Activated naive CD8-positive, alpha-beta T cell treated with anti-CD3 and anti-CD28 coated beads for 36 hours (primary cell): ENCODE measurements at places on chromosomes 7 and 10.
A peak's percentile ranks its signal among the peaks of the same experiment; 100 is the strongest.

GRCh38 chr10:72285972-72286521 is 12.3 kb downstream of the DDIT4 start:
- no peak for DNase-seq

- peak; percentile 61 for DNase-seq
These were observed 4.7 kb downstream of the NFE2L3 start for GRCh38 chr7:26156451-26157420.

DNA sequence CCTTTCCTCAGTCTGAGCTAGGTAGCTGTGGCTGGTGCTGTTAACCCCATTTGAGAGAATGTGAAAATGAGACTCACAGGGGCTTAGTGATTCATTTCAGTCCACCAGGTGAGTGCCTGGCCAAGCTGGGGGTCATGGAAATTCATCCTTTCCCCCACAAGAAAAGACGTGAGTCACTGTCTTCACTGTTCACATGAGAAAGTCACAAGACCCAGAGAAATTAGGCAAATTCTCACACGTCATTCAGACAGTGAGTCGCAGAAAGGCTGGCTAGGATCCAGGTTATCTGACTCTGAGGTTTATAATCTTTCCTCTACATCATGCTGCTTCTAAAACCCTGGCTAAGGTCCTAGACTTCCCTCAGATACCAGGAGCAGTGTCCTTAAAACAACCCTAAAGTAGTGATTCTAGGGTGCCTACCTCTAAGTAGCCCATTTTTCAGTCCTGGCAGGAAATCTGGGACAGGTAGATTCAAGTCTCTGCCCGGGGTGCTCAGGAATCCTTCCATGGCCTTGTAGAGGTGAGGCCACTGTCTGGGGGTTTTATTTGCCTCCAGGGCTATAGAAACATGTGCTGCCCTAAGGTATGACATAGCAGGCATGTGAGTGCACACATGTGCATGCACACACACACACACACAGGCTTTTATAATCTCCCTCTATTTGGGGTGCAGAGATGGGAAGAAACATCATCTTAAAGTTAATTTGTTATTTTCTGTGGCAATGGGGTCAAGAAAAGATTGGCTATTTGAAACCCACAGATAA is 427.9 kb upstream of the CELF2 start:
- DNase-seq, result peak; percentile 23

GRCh38 chr10:78947226-78947625 is 121.5 kb upstream of the ZMIZ1 start:
- no peak for DNase-seq

DNA sequence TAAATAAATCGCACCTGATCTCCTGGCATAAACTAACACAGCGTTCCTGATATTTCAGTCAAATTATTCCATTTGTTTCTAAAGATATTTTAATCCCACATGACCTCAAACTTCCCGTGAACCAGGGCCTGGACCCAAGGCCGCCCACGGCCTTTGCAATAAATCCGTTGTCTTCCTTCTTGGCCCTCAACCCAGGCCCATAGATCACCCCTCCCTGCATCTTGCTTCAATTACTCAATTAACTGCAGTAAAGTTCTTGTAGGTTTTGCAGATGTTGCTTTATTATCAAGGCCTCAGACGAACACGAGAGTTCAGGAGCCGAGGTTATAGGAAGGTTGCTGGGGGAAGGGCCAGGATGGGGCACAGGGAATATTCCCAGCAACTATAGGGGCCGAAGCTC is 249.4 kb downstream of the RAB11FIP2 start:
- DNase-seq, result no peak

GRCh38 chr10:67603701-67604100 is 92.3 kb downstream of the CTNNA3 start:
- no peak for DNase-seq

DNA sequence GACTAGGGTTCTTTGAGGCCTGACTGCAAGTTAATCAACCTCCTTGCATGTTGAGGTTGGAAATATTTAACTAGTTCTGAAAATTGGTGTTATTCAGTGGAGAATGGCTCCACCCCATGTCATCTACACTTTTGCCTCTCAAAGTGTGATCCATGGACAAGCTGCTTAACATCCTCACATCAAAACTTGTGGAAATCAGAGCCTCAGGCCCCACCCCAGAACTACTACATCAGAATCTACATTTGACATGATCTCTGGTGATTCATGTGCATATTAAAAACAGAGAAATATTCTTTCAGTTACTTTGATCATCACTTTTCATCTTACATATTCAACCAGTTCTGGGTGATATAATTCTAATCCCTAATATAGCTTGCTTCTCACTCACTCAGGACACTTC is 632.9 kb downstream of the ARL4A start:
- DNase-seq, result no peak

DNA sequence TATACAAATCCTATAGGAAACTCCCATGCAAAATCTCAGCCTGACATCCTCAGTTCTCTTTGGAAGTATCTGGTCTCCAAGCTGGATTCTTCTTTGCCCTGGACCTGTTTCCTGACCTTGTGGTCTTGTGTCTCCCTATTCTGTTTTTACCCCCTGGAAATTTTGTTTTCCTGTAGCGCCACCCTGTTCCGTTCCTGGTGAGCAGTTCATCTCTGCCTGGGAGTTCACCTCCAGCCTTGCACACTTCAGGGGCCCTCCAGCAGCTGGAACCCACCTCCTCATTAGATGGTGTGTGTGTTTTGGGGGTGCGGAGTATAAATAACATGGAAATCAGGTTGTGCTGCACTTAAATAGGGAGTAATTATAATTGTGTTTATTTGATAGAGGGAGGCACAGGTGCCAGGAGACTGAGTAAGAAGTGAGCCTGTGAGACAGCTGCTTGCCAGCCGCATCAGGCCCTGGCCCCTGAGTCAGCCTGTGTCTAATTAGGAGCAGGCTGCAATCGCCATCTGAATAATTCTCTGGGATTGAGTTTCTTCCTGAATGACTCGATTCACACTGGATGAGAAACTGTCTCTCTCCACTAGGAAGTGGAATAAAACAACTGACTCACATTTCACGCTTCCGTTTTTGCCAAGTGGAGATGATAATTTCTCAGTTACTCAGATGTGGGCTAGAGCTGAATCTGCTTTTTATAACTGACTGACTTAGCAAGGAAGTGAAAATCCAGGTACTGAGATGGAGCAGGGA is 69.4 kb upstream of the HECTD2 start:
- no peak for DNase-seq

DNA sequence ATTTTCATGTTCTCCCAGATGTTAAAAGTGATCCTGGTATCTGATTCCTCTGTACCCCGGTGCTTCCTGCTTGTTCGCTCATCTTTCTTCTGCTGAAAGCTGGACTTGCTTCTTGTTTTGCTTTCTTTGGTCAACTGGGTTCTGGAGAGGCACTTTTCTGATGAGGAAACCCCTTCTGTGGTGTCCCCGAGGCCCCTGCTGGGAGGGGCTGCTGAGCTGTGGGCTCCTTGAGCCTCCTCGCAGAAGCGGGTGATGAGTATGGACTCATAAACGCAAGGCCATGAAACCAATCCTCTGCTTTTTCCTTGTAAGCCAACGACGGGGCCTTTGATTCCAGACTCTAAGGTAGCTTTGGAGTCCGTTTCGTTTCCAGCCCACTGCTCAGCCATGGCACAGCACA is 7.8 kb downstream of the WIPI2 start:
- DNase-seq, result no peak

DNA sequence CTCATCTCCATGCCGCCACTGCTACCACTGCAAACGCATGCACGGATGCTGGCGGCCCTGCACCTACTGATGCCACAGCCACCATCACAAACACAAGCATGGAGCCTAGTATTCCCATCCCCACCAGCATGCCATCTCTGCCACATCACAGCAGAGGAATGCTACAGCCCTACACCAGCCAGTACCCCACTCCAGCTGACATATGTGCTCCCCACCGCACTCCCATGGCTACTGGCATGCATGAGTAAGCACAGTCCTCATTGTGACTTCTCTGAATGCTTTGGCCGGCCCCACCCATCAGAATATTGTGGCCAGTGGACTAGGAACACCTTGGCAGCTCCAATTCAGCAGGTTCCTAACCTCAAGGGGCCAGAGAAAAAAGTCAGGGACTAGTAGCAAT is 705.5 kb downstream of the POM121L12 start:
- no peak for DNase-seq

- no peak for DNase-seq
These were observed 18.2 kb upstream of the PRKAG2 start for GRCh38 chr7:151895008-151895630.

DNA sequence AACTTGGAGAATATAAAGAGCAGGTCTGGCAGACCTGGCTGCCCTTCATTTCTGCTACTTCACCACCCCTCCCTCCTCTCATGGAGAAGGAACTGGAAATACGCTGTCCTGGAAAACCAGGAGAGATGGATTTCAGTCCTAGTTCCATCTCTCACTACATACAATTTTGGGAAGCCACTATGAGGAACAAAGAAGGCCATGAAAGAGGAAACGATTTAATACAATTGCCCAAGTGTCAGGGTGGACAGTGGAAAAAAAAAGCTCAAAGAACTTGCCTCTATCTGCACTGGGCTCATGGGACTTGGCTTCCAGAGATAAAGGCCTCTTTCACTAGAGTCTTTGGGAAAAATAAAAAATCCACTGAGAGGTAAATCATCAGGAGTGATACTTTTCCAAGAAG is 561.7 kb downstream of the KCNMA1 start:
- no peak for DNase-seq

- no peak for DNase-seq
These were observed 263.6 kb downstream of the DOCK4 start for GRCh38 chr7:111942450-111943081.

GRCh38 chr7:46054272-46054671 is 133.2 kb upstream of the IGFBP3 start:
- no peak for DNase-seq

DNA sequence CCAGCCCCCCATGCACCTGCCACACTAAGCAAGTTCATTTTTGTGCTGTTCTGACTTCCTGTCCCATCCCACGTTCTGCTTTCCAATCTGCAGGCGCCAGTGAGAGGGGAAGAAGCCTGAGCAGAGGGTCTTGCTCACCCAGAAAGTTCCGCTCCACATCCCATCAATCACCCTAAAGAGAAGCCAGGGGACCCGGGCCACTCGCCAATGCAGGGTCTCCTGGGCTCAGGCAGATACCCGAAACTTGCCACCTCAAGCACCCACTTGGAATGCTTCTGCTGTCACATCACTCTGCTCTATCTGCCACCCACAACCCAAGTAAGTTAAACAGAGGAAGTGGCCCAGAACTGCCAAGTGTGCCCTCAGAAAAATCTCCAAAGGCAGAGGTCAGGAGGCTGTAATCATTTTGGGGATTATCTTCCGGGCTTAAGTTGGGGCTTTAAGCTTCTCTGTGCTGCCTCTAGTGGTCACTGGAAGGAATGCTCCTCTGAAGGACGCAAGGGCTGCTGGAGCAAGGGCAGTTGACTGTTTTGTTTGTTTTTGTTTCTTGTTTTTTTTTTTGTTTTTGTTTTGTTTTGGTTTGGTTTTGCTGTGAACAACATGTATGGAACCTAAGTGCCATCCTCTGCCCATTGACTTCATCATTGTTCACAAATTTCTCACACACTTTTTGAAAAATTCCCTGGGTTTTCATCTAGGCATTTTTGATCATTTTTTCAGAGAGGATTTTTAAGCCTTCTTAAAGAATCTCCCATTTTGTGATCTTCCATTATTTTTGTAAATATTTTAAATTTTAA is 25.5 kb downstream of the PRR15 start:
- peak; percentile 28 for DNase-seq

DNA sequence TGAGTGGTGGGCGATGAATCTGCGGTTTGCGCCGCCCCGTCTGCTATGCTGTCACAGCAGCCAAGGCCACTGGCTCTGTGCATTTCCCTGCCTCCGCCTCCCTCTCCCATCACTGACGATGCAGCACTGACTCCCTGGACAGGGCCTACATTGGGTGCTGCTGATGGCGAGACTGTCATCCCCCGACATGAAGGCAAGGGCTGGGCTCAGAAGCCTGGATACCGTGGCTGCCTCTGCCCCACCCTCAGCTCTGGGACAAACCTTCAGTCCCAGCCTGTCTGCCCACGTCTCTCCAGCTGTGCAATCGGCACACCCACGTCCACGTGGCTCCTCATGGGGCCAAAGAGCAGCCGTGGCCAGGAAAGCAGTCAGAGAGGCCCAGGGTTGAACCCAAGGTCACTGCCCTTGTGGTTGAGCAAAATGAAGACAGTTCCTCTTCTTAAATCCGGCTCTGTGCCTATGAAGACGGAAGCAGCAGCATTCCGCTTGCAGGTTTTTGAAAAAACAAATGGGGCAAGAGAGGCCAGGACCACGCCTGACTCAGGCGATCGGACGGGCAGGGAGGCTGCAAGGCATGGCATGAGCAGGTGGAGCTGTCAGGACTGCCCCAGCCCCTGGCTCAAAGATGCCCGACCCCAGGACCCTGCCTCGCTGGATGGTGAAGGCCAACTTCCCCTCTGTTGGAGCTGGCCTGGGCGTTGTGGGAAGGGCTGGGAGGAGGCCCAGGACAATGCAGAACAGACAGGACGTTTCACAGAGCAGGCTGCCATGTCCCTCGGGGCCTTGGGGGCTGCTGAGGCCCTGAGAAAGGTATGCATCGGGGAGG is 517.5 kb downstream of the DNAJB6 start:
- no peak for DNase-seq

DNA sequence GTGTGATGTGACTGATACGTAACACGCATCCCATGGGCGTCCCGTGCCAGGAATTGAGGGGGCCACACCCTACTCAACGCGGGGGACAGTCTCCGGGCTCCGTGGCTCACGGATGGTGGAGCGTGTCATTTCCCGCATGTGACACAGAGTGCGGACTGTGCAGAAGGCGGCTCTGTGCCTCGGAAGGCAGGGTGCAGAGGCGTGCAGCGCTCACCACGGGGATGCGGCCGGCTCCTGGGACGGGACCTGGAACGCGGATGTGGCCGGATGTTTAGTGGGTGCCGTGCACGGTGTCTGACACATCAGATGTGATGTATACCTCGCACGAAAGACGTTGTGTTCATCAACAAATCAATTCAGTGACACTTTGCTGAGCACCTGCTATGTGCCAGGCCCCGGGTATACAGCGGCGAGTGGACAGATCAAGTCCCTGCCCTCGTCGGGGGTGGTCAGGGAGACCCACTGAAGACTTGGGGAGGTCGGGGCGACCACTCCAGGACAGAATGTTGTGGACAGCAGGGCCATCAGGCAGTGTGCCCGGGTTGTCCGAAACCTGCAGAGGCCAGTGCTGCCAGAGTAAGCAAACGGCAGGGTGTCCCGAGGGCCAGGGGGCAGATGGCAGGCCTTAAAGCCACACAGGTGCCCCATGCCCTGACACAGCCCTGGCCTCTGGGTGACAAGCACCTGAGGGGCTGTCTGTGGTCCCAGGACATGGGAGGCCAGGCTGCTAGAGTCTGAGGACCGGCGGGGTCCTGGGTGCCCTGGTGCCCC is 38.1 kb downstream of the MICALL2 start:
- DNase-seq, result no peak

DNA sequence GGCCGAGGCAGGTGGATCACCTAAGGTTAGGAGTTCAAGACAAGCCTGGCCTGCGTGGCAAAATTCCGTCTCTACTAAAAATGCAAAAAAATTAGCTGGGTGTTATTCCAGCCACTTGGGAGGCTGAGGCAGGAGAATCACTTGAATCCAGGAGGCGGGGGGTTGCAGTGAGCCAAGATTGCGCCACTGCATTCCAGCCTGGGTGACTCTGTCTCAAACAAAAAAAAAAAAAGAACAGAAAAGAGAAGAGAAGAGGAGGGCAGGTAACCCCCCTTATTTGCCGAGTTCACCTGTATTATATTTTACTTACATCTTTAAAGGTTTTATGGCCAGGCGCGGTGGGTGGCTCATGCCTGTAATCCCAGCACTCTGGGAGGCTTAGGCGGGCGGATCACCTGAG is 91.7 kb downstream of the RNF216 start:
- DNase-seq, result no peak

GRCh38 chr10:106825576-106826364 is 338.7 kb downstream of the SORCS1 start:
- no peak for DNase-seq

- no peak for DNase-seq
These were observed 132.2 kb upstream of the YAE1 start for GRCh38 chr7:39434012-39434411.
